ENCODE measurements at places on chromosomes 3 and 15. TPM values are rescaled to one million over a fixed set of nuclear protein-coding genes. Genes with fewer than 3 reads are reported as not detected.

DUOX1 gene
- not detected for total RNA-seq

TGM4 gene
- total RNA-seq, result not detected

PCSK6 gene
- total RNA-seq, result 0.57 TPM

CLDN11 gene
- total RNA-seq, result 0.33 TPM

COL6A6 gene
- total RNA-seq, result not detected

CHDH gene
- 1.4 TPM for total RNA-seq

GOLGA6L7 gene
- not detected for total RNA-seq

PCOLCE2 gene
- total RNA-seq, result not detected

Measured in OCI-LY7 (cell line).